Hindlimb muscle (tissue), 1 donor: ENCODE measurements at places on chromosomes 16 and 17. TPM values are rescaled to one million over a fixed set of nuclear protein-coding genes. Genes with fewer than 3 reads are reported as not detected.

DNA sequence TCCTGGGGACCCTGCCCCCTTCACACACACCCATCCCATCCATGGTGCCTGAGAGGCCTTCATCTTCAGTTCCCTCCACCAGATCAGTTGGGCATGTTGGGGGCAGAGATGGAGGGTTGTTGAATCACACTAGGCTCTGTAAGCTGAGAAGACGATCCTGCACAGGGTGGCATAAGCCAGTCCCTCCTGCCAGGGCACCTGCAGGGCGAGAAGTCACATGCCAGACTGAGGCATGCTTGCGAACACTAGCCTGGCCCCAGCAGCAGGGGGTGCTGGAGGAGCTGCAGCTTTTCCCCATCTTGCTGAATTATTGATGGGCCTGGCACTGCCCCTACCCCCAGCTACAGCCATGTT lies 6.1 kb upstream of the TBX2 start:
- no peak for DNase-seq

- no peak for DNase-seq
Measured at GRCh38 chr17:1313270-1314005, 34.0 kb downstream of the TRARG1 start.

DNA sequence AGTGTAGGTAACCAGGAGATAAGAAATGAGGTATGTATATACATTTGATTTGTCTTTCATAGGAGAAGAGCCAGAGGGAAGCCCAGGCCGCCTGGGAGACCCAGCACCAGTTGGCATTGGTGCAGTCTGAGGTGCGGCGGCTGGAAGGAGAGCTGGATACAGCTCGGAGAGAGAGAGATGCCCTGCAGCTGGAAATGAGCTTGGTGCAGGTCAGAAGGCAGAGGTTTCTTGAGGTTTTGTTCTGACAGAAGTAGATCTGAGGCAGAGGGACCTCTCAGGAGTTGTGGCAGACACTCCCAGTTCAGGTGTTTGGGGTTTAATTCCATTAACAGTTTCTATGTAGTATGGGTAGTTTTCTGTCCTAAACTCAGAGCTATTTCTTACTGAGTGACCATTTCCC lies 8.0 kb downstream of the CNTROB start:
- no peak for DNase-seq

DNA sequence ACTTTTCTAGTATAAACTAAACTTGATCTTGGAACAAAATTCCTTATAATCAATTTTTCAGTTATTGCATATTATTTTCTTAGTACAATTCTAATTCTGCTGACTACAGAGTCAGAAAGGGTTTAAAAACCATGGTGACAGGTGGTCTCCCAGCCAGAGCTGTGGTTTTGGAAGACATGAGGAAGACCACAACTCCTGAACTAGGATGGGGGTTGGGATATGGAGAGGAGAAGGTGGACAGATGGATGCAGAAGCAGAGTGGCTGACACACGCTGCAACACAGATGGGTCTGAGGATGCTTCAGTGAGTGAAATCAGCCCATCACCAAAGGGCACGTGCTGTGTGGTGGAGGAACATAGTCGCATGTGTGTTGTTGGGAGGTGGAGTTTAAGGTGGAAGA lies 187.7 kb downstream of the LGALS9B start:
- DNase-seq: no peak

GRCh38 chr17:22102177-22102576 lies 409.9 kb downstream of the KCNJ18 start:
- DNase-seq: no peak

DNA sequence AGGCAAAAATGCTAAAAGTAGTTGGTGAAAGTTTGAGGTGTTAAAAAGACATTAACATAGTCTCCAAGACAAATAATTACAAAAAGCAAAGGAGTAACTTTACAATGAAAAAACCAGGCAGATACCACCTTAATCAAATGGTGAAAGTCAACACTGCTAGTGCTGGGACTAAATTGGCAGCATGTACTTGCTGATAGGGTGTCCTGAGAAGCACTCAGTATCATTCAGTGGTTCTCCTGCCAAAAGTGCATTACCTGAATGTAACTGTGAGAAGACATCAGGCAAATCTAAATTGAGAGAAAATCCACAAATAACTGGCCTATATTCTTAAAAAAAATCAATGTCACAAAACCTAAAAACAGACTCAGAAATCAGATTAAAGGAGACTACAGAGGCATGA lies 8.0 kb downstream of the KIAA0753 start:
- no peak for DNase-seq

DNA sequence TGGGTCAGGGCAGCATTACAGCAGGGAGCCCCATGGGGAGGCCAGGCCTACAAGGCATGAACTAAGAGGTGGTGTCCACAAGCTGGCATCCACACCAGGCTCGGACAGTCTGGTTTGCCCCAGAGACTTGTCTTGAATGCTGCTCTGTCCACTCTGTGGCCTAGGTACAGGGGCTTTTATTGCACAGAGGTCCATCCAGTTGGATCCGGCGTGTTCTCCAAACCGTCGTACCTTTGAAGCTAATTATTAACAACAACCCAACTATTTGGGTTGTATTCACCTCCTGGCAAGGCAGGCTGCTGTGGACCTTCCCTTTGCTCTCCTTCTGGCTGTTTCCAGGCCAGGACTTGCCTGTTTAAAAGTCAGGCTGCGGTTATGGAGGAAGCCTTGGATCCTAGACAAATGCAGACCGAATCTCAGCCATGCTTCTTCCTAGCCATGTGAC lies 123.4 kb downstream of the CLEC16A start:
- no peak for DNase-seq

GRCh38 chr17:77724876-77725615 lies 233.5 kb upstream of the TNRC6C start:
- DNase-seq: no peak

GRCh38 chr16:59470556-59470955 lies 736.4 kb upstream of the GOT2 start:
- DNase-seq: no peak

DNA sequence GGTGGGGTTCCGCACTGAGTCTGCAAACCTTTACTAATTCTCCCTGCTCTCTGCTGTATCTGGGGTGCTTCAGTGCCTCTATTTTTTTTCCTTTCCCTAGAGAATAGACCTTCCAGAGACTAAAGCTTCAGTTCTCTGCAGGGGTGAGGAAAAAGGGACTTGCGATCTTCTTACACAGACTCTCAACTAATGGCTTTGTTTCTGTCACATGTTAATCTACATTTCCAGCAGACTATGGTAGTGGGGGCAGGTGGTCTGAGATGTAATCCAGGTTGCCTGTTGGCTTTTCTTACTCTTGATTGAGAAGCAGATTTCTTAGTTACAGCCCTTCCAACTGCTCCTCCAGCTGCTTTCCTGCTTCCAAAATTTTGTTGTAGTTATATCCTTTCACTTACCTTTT lies 229.0 kb upstream of the NLRP1 start:
- no peak for DNase-seq

Gene RNF222
- polyA plus RNA-seq: 0.09 TPM

Gene ALKBH5
- polyA plus RNA-seq: 71.1 TPM

Gene PPY
- polyA plus RNA-seq: not detected

Gene LITAFD
- not detected for polyA plus RNA-seq
